ENCODE measurements at places on chromosomes 5 and 9.

GRCh38 chr9:20040991-20041696 is 252.3 kb upstream of the SLC24A2 start:
- no peaks in the 10 kb centered on the region for H3K36me3 ChIP-seq
- H3K27me3 ChIP-seq = no peaks in the 10 kb centered on the region
- H3K4me1 ChIP-seq = peaks cover 20% of the 10 kb centered on the region
- H3K27ac ChIP-seq = no peak overlapping the region
- DNase-seq = no peak
- no peak overlapping the region for H3K4me3 ChIP-seq

GRCh38 chr5:125277494-125278154 is 531.2 kb upstream of the ZNF608 start:
- H3K27ac ChIP-seq = no peak overlapping the region
- no peak overlapping the region for H3K4me3 ChIP-seq
- DNase-seq = no peak
- no peaks in the 10 kb centered on the region for H3K27me3 ChIP-seq
- H3K4me1 ChIP-seq = no peaks in the 10 kb centered on the region

GRCh38 chr9:86649913-86650312 is 295.7 kb upstream of the TUT7 start:
- H3K36me3 ChIP-seq = no peaks in the 10 kb centered on the region
- no peak overlapping the region for H3K4me3 ChIP-seq
- no peak for DNase-seq

GRCh38 chr5:7320701-7321301 is 75.1 kb upstream of the ADCY2 start:
- H3K27ac ChIP-seq = no peak overlapping the region
- no peaks in the 10 kb centered on the region for H3K4me1 ChIP-seq
- H3K27me3 ChIP-seq = peaks cover 23% of the 10 kb centered on the region
- DNase-seq = no peak
- no peaks in the 10 kb centered on the region for H3K36me3 ChIP-seq

GRCh38 chr5:79201206-79201605 is 34.7 kb upstream of the JMY start:
- no peak overlapping the region for H3K4me3 ChIP-seq
- H3K4me1 ChIP-seq = no peaks in the 10 kb centered on the region
- H3K27me3 ChIP-seq = no peaks in the 10 kb centered on the region
- H3K36me3 ChIP-seq = peaks cover 5% of the 10 kb centered on the region
- no peak overlapping the region for H3K27ac ChIP-seq

DNA sequence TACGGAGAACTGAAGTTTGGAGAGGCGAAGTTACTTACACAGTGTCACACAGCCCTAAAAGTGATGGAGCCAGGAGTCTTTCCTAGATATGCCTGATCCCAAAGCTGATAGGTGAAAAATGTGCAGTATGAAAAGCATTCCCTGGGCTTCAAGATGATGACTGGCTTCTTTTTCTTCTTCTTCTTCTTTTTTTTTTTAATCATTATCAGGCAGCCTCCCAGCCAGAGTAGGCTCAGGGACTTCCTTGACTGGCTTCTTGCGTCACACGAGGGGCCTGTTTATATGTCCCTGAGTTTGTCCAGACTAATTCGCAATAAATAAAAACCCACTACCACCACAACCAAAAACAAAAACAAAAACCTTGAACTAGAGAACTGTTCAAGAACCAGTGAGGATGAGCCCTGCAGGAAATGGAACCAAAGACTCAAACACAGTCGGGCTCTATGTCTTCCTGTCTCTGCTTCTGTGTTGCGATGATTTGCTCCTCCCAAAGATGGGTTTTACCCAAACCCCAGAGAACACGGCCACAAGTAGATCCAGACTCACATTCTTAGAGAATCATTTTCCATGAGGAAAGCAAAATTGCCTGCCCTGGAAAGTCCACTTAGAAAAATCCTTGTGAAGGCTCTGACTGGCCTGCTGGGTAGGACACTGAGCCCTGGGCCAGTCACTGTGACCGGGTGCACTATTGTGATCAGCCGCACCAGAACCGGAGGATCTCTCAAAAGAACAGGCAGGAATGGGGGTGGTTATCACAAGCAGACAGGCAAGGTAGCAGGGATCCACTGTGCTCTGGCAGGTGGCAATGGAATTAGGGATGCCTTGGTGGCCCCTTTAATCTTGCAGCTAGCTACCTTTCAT is 38.0 kb upstream of the ADAM19 start:
- H3K4me3 ChIP-seq = peak overlapping the region; percentile 84
- H3K27ac ChIP-seq = peak overlapping the region; percentile 98
- H3K27me3 ChIP-seq = no peaks in the 10 kb centered on the region
- DNase-seq = no peak

GRCh38 chr5:74382123-74382855 is 258.2 kb downstream of the ENC1 start:
- DNase-seq = no peak
- no peaks in the 10 kb centered on the region for H3K36me3 ChIP-seq
- no peak overlapping the region for H3K27ac ChIP-seq
- no peaks in the 10 kb centered on the region for H3K4me1 ChIP-seq
- H3K27me3 ChIP-seq = peaks cover 43% of the 10 kb centered on the region

GRCh38 chr5:108437425-108437824 is 55.5 kb upstream of the FBXL17 start:
- H3K36me3 ChIP-seq = peaks cover 2% of the 10 kb centered on the region
- H3K4me1 ChIP-seq = no peaks in the 10 kb centered on the region

DNA sequence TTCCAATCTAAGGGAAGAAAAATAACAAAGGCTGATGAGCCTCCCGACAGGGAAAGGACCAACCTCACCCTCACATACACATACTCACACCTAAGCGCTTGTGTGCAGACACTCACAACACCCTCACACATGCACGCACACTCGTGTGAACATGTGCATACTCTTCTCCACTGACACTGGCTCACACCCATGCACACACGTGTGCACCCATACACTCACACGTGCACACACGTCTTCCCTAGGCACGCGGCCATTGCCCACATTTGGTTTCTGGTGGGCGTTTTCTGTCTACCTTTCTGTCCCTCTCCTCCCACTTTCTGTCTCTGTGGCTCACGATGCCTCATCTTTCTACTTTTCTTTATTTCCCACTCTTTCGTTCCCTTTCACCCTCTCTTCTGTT is 169.7 kb upstream of the MVB12B start:
- H3K27ac ChIP-seq = no peak overlapping the region
- no peak overlapping the region for H3K4me3 ChIP-seq
- H3K27me3 ChIP-seq = peaks cover 51% of the 10 kb centered on the region
- DNase-seq = no peak
- no peaks in the 10 kb centered on the region for H3K36me3 ChIP-seq

GRCh38 chr5:109655841-109656240 is 33.9 kb upstream of the MAN2A1 start:
- H3K27me3 ChIP-seq = peaks cover 8% of the 10 kb centered on the region
- DNase-seq = no peak
- peak overlapping the region; percentile 54 for H3K27ac ChIP-seq
- peaks cover 18% of the 10 kb centered on the region for H3K4me1 ChIP-seq
- no peaks in the 10 kb centered on the region for H3K36me3 ChIP-seq
- H3K4me3 ChIP-seq = no peak overlapping the region

GRCh38 chr5:37448941-37449340 is 69.8 kb downstream of the WDR70 start:
- no peak overlapping the region for H3K4me3 ChIP-seq
- H3K27me3 ChIP-seq = no peaks in the 10 kb centered on the region
- no peak for DNase-seq
- H3K4me1 ChIP-seq = no peaks in the 10 kb centered on the region

DNA sequence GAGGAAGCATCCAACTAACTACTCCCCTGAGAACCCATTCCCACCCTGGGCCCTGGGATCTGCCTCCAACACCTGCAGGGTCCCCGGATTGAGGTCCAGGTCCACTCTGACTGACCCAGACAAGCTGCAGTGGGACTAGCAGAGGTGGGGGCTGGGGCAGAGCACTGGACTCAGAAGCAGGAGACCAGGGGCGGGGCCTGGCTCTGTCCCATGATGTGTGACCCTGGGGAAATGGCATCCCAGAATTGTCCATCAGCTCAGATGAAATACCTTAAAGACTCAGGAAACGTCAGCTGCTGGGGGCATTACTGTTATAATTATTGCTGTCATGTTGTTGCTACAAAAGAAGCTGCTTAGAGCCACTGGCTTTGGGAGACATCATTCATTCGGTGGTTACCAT is 202.4 kb downstream of the C9orf50 start:
- no peaks in the 10 kb centered on the region for H3K36me3 ChIP-seq
- no peak for DNase-seq
- H3K27ac ChIP-seq = no peak overlapping the region
- H3K4me3 ChIP-seq = no peak overlapping the region

All from T-helper 17 cell (primary cell).